ENCODE measurements at places on chromosomes 7 and 10.

DNA sequence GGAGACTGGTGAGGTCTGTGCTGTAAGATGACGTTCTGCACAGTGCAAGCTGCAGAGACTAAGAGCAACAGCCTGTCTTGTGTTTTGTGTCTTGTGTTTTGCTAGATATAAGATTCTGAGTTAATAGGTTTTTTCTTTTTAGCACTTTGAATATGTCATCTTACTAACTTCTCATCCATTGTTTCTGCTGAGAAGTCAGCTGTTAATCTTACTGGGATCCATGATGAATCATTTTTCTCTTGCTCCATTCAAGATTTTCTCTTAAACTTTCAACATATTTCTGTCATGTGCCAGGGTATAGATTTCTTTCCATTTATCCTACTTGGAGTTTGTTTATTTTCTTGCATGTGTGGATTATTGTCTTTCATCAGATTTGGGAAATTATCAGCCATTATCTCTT, 290.3 kb downstream of the CELF2 start:
- no peak for DNase-seq

DNA sequence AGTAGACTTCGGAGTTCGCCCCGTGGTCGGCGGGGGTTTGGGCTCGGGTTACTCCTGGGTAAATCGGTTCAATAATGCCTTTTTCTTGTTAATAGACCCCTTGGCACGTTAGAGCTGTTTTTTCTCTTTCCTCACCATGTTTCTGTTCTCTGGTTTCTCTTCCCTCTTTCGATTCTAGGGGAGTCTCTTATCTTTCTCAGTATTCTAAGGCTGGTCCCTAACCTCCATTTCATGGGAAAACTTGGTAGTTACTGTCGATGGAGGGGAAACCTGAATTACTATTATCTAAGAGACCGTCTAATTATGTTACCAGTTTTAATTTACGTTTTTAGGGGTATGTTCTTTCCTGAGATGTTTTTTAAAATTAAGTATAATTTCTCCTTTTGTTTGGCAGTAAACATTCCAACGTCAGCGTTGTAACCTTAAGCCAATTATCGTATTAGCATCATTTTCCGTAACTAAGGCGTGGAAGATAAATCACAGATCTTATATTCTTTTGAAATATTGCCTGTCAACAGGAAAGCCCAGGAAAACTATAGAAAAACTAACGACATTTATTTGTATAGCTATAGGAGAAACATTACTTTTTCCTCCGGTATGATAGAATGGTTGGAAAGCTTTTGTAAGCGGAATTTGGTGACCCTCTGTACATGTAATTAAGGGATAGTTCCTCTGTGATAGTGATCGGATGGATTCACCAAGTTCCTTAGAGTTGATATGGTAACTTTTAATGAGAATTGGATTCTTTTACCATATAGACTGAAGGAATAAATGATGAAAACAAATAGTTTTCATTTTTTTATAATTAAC, 847 bp downstream of the BTAF1 start:
- no peak for DNase-seq

- DNase-seq = no peak
Observed at GRCh38 chr7:129512192-129512591, 9.9 kb downstream of the SMKR1 start.

GRCh38 chr10:61953183-61953582, 51.7 kb downstream of the ARID5B start:
- DNase-seq = no peak

DNA sequence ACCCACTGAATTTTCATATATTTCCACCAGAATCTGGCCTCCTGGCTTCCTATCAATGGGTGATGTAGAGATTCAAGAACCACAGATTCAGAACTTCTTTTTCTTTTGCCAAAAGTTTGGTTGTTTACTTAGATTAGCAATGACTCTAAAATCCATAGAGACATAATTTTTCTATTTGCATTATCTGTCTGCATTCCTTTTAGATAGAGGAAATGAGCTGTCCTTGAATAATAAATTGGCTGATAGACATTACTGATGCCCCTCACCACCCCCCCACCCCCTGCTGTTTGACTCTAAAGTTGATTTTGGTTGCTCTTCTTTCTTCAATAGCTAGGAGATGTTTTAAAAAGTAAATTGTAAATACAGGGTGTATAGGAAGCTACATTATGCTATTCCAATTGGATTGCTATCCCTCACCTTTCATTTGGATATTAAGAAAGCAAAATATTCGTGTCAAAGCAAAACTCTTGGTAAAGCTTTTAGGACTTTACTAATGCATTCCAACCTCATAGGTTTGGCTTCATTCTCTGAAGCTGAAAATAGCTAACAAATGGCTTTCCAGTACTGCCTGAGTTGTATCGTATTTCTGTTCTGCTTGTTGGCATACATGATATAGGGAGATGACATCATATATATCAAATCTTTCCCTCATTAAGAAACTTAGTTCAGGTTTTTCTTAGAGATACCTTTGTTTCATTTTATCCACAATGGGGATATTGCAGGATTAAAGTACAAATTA, 606.0 kb downstream of the ARL4A start:
- DNase-seq = no peak

GRCh38 chr7:150365673-150366398, 2.8 kb upstream of the REPIN1 start:
- no peak for DNase-seq

- DNase-seq = no peak
Observed at GRCh38 chr7:114825423-114825951, 96.4 kb upstream of the MDFIC start.

- no peak for DNase-seq
Observed at GRCh38 chr7:359766-360361, 69.9 kb downstream of the FOXL3 start.

DNA sequence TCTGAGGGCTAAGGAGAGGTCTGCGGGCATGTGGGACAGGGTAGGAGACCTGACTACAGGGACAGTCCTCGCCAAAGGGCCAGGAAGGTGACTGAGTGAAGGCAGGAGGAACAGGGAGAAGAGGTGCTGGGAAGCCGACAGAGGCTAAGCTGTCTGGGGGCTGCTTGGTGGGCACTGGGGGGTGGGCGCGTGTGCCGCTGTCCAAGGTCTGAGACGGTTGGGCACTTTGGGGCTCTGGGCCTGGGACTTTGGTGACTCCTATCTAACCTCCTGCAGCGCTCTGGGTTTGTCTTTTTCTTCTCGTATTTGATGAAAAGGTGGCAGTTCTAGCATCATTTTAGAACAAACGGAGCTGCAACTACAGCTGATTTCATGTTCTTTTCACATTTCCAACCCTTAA, 141.5 kb downstream of the C10orf105 start:
- DNase-seq = no peak

GRCh38 chr10:88618496-88618895, 31.9 kb downstream of the LIPJ start:
- DNase-seq = no peak
